ENCODE measurements at places on chromosomes 12 and 14.

- no peak for DNase-seq
Observed at GRCh38 chr12:104551313-104551931, 94.7 kb downstream of the CHST11 start.

GRCh38 chr12:106739815-106740530 is 34.5 kb upstream of the RIC8B start:
- no peak for DNase-seq

DNA sequence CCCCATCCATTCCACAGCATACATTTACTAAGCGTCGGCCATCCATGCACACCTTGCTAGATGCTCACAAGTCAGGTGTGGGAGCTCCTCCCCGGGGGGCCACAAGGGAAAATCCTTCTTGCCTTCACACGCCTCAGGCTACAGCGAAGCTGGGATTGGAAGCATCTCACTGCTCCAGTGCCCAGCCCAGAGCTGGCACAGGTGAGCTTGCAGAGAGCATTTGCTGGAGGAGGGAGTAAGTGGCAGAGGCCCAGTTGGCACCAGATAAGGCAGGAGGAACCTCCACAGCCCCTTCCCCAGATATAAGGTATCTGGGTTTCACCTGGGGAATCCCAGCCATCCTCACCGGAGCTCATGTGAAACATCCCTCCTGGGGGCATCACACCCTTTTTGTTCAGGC is 1.8 kb downstream of the TRPV4 start:
- no peak for DNase-seq

- no peak for DNase-seq
Observed at GRCh38 chr12:116624516-116624915, 65.3 kb downstream of the MAP1LC3B2 start.

DNA sequence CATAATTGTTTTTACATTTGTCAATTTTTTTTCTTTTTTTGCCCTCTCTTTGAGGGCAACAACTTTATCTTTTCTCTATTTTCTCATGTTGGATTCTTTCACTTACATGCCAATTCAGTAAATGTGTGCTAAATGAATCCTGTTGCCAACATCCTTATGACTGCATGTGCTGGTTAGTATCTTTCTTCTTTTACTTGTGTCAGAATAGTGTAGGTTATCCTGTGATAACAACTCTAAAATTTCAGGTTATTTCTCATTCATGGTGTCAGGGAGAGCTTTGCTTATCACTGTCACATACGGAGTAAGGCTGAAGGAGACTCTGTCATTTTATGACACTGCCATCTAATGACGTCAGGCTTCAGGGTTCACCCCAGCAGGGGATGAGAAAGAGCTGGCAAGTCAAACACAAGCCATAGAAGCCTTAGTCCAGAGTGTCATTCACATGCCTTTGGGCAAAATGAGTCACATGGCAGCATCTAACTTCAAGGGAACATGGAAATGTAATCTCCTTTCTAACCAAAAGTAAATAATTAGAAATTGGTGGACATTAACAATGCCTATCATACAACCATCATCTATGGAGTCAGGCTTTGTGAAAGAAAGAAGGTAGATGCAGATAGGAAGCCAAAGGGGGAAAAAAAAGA is 242.5 kb upstream of the ATP2B1 start:
- DNase-seq = no peak

- DNase-seq = no peak
Observed at GRCh38 chr12:124000111-124000510, 27.1 kb downstream of the ZNF664 start.

DNA sequence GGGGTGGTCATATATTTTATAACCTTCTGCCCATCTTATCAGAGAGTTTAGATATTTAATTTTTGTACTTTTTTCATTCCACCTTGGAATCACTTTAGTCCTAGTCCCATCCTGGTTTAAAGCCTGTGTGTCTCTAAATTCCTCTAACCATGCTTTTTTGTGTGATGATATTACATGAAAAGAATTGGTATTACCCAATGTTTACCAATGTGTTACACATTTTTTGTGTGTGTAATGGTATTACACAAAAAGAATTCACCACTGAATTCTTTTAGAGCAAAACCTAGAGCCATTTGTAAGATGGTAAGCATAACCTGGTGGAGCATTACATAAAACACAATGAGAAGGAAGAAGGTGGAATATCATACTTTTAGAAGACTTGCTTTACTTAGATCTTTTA is 77.5 kb downstream of the FAR2 start:
- no peak for DNase-seq

DNA sequence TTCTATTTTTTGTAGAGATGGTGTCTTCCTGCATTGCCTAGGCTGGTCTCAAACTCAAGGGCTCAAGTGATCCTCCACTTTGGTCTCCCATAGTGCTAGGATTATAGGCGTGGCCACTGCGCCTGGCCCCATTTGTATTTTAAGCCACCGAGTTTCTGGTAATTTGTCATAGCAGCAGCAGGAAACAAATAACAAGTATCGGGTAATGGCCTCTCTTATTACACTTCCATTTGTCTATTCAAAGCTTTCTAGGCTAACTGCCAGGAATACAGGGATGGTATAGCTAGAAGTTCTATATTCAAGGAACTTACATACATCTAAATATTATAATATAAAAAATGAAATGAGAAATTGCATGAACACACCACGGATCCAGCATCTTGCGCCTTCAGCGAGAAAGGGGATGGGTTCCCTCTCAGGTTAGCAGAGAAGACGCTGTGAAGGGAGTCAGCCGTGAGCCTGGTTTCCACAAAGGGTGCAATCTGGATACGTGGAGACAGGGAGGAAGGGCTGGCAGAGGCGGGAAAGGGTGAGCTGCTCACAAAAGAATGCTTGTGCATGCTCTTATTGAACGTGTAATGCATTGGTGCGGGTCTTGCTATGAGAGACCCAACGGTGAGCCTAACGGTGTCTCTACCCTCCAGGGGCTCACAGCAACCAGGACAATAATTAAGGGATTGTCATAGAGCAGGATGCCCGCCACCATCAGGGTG is 9.5 kb downstream of the BDKRB1 start:
- DNase-seq = no peak

DNA sequence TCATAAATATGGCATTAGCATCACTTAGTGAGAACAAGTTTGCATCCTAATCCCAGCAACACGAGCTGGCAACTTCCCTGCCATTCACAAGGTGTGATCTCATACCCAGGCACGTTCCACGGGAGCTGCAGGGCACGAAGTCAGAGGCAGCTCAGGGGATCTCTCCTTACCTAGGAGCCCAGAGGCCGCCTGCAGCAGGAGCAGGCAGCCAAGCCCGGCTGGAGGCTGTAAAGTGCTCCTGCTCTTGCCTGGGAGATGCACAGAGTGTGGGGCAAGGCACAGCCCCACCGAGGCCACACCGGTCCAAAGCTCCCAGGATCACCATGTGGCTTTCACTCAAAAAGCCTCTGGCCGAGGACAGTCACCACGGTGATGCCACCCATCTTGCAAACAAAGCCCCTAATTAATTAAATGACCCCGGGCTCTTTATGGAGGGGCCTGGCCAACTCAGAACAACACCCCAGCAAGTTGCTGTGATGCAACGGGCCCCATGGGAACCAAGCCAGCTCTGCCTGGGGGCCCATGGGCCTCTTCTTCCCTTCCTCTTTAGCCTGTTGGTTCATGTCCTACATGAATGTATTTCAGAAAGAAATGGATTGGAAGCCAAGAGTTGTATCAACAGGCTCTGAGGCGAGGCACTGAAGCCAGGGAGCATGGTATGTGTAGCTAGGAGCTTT is 26.5 kb downstream of the NUAK1 start:
- peak; percentile 39 for DNase-seq

GRCh38 chr14:97975962-97976361 is 1178.8 kb downstream of the VRK1 start:
- DNase-seq = no peak

- DNase-seq = no peak
Observed at GRCh38 chr12:83349907-83350611, 663.4 kb downstream of the TMTC2 start.

GRCh38 chr12:4471256-4471655 is 25.6 kb upstream of the FGF6 start:
- DNase-seq = no peak

DNA sequence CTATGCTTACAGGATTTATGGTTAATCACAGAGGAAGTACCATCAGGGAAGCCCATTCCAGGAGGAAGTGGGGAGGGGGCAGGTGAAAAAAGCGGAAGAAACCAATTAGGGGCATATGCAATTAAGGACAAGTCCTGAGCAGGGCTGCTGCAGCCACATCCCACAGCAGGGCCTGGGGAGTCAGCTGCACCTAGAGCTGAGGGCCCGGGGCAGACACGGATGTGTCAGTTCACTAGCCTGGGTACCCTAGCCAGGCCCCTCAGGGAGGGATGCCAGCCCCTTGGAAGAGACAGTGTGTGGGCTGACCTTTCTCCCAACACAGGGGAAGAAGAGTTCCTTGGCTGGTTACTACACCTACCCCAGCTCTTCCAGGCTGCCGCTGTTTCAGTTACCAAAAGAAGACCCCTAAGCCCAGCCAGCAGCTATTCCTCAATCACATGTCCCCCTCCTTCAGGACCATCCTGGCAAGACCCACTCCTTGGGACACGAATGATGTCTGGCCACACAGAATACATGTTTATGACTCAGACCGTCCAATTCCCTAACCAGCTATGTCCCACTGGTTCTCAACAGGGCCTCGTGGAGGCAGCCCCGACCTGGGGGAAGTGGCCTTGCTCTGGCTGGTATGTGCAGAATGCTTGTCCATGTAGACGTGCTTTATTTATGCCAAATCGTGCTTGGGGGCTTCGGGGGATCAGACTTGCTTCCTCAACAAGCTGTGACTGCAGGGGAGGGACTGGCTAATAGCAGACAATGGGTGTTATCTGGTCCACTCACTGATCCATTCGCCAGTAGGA is 133.7 kb upstream of the RTL1 start:
- DNase-seq = no peak

- peak; percentile 87 for DNase-seq
Observed at GRCh38 chr12:113196990-113197389, 11.5 kb downstream of the RITA1 start.

- no peak for DNase-seq
Observed at GRCh38 chr12:32397696-32398095, 1.7 kb upstream of the FGD4 start.

DNA sequence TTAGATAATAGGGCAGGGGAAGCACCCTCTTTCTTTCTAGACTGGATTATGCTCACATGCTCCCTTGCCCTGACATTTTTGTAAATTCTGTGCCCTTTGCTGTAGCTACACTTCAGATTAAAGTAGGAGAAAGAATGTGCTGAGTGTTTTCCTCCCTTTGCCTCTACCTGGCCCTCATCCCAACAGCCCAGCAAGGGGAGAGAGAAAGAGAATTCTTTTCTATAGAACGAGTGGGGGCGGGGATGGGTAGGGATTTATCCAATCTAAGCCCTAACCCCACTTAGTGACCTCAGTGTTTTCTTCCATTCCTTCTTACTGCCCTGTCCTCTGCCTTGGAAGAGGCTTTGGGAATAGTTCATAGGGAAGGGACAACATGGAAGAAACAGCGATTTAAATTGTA is 13.5 kb downstream of the GPR84 start:
- no peak for DNase-seq

DNA sequence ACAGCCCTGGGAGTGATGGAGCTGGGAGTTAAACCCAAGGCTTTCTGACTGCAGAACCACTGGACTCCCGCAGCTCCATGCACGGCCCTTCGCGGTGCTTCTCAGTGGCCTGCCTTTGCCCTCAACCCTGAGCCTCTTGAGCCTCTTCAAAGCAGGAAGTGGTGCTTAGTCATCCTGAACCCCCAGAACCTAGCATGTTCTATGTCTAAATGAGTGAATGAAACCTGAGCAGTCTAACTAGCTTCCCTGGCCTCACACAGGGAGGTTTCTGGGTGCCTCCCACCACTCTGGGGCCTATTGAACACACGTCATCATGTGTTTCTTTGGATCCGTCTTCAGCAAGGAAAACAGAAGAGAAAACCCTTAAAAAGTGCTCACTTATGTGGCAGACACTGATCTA is 117.9 kb upstream of the SFSWAP start:
- DNase-seq = no peak

DNA sequence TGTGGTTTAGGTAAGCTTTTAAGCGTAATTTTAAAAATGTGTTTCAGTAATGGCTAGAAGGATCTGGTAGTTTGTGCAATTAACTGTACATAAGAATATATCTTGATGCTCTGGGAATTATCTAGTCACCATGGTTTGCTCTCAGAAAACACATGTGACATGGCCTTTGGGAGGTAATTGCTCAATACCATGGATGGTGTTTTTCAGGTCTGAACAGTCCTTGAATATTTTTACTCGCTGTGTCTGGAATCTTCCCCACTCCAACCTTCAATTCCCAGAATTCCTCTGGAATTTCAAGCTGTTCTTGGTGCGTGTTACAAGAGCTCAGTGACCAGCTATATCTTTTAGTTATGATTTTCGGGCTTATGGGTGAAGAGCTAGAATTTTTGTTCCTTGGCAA is 85.3 kb downstream of the DAAM1 start:
- DNase-seq = no peak

GRCh38 chr14:53696217-53696965 is 260.2 kb downstream of the BMP4 start:
- no peak for DNase-seq

DNA sequence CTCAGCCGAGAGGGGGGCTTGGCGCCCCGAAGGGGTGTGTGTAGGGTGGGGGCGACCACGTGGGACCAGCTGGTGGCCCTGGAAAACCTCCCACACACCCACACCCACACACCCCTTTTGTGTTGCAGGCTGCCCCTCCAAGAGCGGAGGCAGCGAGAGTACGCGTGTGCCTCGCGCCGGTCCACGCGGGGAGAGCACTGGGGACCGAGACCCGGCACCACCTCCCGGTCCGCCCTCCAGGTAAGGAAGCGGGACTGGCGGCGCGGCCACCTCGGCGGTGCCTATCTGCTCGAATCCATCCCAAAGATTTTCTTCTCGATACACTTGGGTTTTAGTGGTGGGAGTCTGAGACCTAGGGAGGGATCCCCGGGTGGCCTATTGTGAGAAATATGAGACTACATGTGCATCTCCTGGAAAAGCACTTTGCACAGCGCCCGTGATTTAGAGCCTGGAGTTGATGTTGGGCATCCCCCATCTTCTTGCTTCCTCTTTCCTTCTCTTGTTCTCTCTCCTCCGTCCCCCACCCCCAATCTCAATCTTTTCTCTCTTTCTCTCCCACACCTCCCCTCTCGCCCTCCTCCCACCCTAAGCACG is 393 bp downstream of the SYT1 start:
- DNase-seq = no peak

Measured in pons (tissue), 1 donor.